IMR-90 (cell line): ENCODE measurements at places on chromosomes 7 and 10. TPM values are rescaled to one million over a fixed set of nuclear protein-coding genes. Genes with fewer than 3 reads are reported as not detected.

DNA sequence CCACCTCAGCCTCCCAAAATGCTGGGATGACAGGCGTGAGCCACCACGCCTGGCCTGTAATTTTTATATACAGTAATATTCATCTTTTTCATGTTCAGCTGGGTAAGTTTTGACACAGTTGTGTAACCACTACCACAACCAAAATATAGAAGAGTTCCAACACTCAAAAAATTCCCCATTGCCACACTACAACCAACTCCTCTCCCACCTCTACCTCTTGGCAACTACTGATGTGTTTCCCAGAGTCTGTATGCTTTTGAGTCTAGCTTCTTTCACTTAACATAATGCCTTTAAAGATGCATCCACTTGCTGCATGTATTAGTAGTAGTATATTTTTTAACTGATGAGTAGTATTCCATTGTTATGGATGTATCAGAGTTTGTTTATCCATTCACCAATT lies 90.7 kb downstream of the SRPK2 start:
- no peak for DNase-seq
- H3K27me3 ChIP-seq = no peaks in the 10 kb centered on the region
- H3K36me3 ChIP-seq = no peaks in the 10 kb centered on the region
- no peak overlapping the region for H3K27ac ChIP-seq

Gene NME8
- total RNA-seq = not detected in 2 replicates

DNA sequence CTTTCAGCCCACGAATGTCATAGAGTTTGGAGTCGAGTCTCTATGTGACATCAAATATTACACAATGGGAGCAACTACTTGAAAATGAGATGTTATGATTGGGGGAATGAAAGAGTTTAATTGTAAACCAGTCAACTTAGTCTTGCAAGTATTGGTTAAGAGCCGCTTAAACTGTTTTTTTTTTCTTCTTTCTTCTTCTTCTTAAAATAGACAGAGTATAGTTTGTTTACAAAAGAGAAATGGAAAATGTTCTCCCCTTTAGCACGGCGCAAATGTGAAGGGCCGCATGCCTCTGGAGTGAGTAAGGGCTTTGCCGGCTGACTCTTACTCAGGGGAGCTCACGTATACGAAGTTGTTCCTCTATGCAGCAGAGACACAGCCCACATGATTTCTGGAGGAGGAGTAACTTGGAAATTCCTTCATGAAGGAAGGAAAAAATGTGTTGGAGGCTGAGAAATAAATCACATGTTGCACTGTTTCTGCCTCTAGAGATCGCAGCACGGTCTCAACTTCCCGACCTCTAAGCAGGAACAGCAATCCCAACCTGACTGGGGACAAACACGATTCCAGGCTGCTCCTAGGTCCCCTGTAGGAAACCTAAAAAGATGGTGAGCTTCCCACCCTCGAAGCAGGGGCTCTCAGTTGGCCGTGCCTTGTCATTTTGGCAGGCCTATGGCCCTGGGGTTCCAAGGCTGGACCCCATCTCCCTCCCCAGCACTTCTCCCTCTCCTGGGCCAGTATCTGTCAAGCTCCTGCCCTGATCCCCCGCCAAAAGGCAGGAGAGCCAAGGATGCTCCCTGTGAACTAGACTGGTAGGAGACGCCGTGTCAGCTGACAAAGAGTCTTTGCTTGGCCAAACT lies 44.8 kb downstream of the MYOF start:
- peaks cover 35% of the 10 kb centered on the region for H3K4me1 ChIP-seq
- H3K27ac ChIP-seq = peak overlapping the region; percentile 91
- DNase-seq = peak; percentile 99
- 0 out of 2 replicates have a peak, but pooled peaks cover 7% of the 10 kb centered on the region for H3K36me3 ChIP-seq

- no peaks in the 10 kb centered on the region for H3K36me3 ChIP-seq
- no peak overlapping the region for H3K27ac ChIP-seq
- H3K4me3 ChIP-seq = no peak overlapping the region
- DNase-seq = no peak
- peaks cover 4% of the 10 kb centered on the region; the same call in 1 of the 2 replicates for H3K27me3 ChIP-seq
- H3K4me1 ChIP-seq = no peaks in the 10 kb centered on the region
Observed at GRCh38 chr7:3164380-3164792, 120.7 kb upstream of the CARD11 start.

GRCh38 chr7:33048704-33049103 lies 13.9 kb downstream of the NT5C3A start:
- no peaks in the 10 kb centered on the region for H3K36me3 ChIP-seq
- peak overlapping the region; percentile 31; the same call in 1 of the 2 replicates for H3K27ac ChIP-seq
- no peak for DNase-seq
- no peaks in the 10 kb centered on the region for H3K27me3 ChIP-seq

DNA sequence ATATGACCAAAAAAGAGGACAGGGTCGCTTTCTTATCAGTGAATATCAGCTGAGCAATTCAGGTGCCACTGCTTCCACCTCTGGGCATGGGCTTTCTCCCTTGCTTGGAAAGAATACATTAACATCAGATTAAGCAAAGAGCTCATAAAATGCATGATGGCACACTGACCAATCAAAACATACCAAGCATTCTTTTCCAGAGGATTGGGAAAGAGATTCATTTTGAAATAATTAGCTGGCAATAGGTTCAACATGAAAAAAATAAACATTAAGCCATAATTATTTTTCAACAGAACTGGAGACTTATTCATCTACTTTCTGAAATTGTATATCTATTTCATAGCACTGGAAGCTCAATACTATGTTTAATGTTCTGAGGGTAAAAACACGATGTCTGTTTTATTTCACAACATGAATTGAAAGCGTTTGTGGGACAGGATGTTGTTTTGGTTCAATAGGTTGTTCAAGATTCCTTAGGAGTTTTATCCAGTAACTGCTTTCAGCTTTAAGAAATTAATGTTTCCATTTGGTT lies 53.2 kb downstream of the TFAM start:
- no peak overlapping the region for H3K27ac ChIP-seq
- no peaks in the 10 kb centered on the region for H3K36me3 ChIP-seq
- peaks cover 18% of the 10 kb centered on the region for H3K4me1 ChIP-seq
- no peaks in the 10 kb centered on the region for H3K27me3 ChIP-seq

DNA sequence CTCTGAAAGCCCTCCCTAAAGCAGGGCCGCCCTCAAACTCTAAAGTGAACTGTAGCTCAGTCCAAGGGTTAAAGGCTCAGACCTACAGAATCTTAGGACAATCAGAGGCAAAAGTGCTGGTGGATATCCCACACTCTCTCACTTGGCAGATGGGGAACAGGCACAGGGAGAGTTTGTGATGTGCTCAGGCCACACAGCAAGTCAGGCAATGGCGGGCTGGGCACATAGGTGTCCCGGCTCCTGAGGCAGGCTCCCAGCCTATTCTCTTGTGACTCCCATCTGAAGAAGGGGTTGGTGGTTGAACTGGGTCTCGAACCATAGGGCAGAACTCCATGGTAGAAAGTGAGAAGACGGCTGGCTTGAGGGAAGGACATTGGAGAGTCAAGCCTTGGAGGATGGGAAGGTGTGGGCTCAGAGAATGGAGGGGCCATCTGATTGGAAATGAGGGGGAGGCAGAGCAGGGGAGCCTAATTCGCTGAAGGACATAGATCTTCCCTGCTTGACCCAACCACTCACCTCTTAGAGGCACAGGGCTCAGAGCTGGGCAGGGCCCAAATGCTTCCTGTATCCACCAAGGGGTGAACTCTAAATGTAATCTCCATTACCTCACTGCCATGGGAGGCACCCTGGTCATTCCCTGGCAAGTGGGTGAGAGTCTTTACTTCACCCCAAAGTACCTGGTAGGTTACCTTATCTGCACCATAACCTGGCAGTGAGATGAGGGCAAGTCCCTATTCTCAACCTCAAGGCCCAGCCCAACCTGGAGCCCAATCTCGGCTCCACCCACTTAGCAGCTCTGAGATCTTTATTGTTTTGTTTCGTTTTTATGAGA lies 4.9 kb upstream of the ZMIZ1 start:
- no peak for DNase-seq
- peaks cover 3% of the 10 kb centered on the region; the same call in 1 of the 2 replicates for H3K4me1 ChIP-seq
- peaks cover 15% of the 10 kb centered on the region for H3K27me3 ChIP-seq
- H3K4me3 ChIP-seq = no peak overlapping the region
- no peaks in the 10 kb centered on the region for H3K36me3 ChIP-seq

DNA sequence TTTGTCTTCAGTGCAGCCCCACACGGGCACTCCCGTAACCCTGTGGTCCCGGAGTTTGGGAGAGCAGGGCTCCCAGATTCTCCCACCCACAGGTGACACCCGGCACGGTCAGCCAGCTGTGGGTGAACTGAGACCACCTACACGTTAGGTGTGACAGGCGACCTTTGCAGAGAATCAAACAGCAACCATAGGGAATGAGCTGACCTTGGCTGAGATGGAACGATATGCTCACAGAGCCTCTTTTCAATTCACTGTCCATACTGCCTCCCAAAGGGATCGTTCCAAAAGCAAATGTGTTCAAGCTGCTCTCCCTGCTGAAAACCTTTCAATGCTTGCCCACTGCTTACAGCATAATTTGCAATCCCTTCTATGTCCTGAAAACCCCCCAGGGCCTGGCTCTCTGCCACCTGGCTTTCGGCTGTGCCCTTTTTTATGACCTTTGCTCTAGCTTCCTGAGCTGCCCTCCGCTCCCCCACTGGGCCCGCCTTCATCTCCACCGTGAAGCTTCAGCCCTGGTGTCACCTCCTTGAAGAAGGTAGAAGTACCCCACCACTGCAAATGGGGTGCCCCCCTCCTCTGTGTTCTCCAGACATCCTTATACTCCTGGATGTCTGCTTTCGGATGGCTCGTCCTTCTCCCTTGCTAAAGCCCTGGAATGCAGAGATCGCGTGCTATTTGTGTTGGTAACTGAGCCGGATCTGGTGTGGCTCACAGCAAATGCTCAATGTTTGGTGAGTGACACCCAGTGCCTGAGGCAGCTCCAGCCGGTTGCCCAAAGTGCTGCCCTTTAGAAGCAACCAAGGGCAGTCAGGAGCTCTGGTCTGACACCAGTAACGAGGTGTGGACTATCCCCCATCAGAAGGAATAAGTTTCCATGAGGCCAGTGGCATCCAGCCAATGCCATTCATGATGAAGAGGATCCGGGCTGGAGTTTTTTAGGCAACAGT lies 90.4 kb downstream of the KIAA1549 start:
- H3K4me3 ChIP-seq = no peak overlapping the region
- DNase-seq = peak; percentile 22
- H3K27ac ChIP-seq = no peak overlapping the region
- H3K36me3 ChIP-seq = peaks cover 3% of the 10 kb centered on the region; the same call in 1 of the 2 replicates
- H3K27me3 ChIP-seq = no peaks in the 10 kb centered on the region

GRCh38 chr10:79331709-79332108 lies 15.6 kb upstream of the PPIF start:
- H3K27me3 ChIP-seq = no peaks in the 10 kb centered on the region
- H3K4me1 ChIP-seq = peaks cover 7% of the 10 kb centered on the region; the same call in 1 of the 2 replicates
- no peak overlapping the region for H3K4me3 ChIP-seq
- no peak overlapping the region; the same call in 1 of the 2 replicates for H3K27ac ChIP-seq

DNA sequence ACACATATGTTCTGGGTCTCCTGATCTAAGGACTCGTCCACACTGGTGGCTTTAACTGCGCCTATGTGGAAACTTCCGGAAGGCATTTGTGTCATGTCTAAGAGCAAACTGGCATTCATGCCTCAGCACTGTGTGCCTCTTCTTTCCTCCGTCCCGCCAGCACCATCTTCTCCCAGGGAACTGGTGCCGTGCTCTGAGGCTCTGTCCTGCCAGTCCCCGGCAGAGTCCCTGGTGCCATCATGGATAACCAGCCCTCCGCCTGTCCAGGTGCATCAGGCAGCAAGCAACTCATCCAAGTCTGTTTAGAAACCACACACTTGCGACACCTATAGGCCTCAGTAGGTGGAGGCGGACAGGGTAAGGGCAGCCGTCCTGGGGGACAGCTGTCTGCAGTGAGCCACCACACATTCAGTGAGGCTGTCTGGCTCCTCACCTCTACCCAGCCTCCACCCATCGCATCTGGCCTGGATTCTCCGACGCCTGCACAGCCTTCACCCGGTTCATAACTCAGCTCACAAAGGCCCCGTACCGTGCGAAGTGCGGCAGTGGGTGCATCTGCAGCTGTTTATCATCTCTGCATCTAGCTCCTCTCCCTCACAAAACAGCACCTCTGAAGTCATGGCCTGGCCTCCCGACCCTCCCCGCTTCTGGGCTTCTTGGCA lies 162.7 kb downstream of the DIP2C start:
- no peak for DNase-seq
- H3K4me3 ChIP-seq = no peak overlapping the region
- H3K27me3 ChIP-seq = no peaks in the 10 kb centered on the region
- H3K4me1 ChIP-seq = peaks cover 21% of the 10 kb centered on the region

Gene POU6F2
- total RNA-seq = not detected in 2 replicates

GRCh38 chr7:17408245-17408903 lies 109.9 kb downstream of the AHR start:
- peak overlapping the region; percentile 74 for H3K27ac ChIP-seq
- H3K27me3 ChIP-seq = no peaks in the 10 kb centered on the region
- H3K36me3 ChIP-seq = no peaks in the 10 kb centered on the region

Gene ARHGAP21
- total RNA-seq = 92.5 and 94.3 TPM in 2 replicates

Gene KIF11
- 18.3 and 35.0 TPM in 2 replicates for total RNA-seq

Gene KIAA1549
- total RNA-seq = 1.1 and 1.3 TPM in 2 replicates

Gene STMP1
- 6.1 and 11.9 TPM in 2 replicates for total RNA-seq

DNA sequence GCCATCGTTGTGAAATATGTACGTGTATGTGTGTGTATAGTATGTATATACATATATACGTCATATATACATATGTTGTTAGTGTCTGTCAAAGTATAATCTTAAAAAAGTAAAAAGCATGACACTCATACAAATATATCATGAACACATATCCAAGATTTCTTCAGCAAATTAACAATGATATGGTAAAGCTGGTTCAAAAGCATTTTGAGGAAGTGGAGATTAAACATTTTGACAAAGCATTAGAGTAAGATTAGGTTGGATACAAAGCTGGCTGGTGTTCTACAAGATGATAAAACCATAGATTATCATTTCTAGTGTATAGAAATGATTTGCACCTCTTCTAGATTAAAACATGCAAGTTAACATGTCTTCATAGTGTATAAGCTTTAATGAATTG lies 771 bp upstream of the NUDCD3 start:
- H3K4me3 ChIP-seq = peak overlapping the region; percentile 94
- DNase-seq = no peak
- H3K4me1 ChIP-seq = peaks cover 2% of the 10 kb centered on the region; the same call in 1 of the 2 replicates
- peaks cover 4% of the 10 kb centered on the region for H3K27me3 ChIP-seq

Gene RELN
- total RNA-seq = 19.4 and 23.7 TPM in 2 replicates

Gene WDR37
- 12.7 and 16.4 TPM in 2 replicates for total RNA-seq

DNA sequence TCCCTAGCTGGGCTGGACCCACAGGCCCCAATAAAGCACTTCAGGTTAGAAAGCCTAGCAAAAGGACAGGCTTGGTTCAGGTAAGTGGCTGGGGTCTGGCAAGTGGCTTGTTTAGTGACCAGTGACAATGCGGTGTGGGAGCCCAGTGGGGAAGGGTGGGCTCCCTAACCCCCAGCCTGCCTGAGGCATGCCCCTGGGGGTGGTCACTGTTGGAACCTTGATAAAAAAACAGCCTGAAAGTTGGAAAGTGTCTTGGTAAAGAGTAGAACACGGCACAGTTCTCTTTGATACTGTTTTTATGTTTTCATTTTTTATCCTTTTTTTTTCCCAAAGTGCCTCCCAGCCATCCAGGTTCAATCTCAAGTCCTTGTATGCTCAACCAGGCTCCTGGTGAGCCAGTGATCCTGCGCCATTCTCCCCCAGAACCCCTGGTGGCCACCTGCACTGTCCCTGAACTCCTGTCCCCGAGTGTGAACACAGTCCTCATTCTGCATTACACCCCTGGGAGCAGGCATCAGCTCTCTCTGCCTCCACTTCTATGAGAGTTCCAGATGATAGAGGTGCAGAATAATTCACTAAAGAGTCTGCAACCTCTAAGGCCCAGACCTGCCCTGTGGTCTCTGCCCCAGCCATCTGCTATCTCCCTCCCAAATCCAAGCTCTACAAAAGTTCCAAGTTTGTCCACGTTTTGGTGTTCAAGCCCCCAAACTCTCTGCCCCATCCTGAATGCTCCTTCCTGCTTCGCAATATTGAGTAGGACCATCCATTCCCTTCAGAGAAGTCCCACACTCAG lies 15.0 kb upstream of the CXCL12 start:
- H3K27me3 ChIP-seq = peaks cover 52% of the 10 kb centered on the region
- H3K27ac ChIP-seq = no peak overlapping the region
- no peaks in the 10 kb centered on the region for H3K4me1 ChIP-seq
- H3K36me3 ChIP-seq = no peaks in the 10 kb centered on the region
- H3K4me3 ChIP-seq = no peak overlapping the region

Gene FKBP9
- 146 and 191 TPM in 2 replicates for total RNA-seq

Gene CLEC2L
- total RNA-seq = not detected in 2 replicates

Gene KCNIP2
- under 0.01 TPM in 1 of 2 replicates, not detected in the other for total RNA-seq
